ENCODE measurements at places on chromosomes 5 and 9.
A peak's percentile ranks its signal among the peaks of the same experiment; 100 is the strongest.

DNA sequence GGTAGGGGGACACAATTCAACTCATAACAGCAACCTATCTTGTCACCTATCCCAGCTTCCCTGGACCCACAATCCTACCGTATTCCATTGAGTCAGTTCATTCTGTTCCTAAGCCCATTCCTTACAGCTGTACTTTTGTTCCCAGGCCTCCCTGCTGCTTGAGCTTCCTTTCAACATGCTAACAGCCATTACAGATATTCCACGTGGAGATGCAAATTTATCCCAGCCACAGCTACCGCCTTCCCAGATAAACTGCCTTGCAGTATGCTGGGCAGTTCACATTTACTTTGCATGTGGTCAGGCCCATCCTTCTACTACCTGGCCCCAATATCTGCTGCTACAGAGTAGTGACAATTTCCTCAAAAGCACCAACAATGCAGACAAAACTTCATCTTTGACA lies 23.0 kb downstream of the RIGI start:
- DNase-seq = no peak

- no peak for DNase-seq
These were observed 207.6 kb upstream of the DMRTA1 start for GRCh38 chr9:22238809-22239684.

DNA sequence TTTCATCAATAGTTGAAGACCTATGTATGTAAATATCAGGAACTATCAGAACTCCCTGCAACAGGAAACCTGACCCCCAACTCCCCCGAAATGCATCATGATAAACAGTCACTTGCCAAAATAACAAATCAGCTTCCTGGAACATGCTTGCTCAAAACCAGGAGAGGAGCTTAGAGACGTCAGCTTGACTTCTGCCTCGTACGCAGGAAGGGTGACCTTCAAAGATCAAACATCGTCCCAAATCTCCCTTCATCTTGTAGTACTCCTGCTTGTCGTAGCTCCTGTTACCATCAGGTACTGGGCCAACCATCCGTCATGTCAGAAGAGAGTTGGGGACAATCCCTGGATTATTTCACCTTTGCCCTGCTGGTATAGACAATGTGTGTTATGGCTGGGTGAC lies 396.1 kb downstream of the GADD45G start:
- no peak for DNase-seq

GRCh38 chr9:134214386-134214765 lies 50.0 kb upstream of the RNU6ATAC start:
- DNase-seq = no peak

GRCh38 chr5:155700333-155700732 lies 626.6 kb upstream of the SGCD start:
- DNase-seq = no peak

DNA sequence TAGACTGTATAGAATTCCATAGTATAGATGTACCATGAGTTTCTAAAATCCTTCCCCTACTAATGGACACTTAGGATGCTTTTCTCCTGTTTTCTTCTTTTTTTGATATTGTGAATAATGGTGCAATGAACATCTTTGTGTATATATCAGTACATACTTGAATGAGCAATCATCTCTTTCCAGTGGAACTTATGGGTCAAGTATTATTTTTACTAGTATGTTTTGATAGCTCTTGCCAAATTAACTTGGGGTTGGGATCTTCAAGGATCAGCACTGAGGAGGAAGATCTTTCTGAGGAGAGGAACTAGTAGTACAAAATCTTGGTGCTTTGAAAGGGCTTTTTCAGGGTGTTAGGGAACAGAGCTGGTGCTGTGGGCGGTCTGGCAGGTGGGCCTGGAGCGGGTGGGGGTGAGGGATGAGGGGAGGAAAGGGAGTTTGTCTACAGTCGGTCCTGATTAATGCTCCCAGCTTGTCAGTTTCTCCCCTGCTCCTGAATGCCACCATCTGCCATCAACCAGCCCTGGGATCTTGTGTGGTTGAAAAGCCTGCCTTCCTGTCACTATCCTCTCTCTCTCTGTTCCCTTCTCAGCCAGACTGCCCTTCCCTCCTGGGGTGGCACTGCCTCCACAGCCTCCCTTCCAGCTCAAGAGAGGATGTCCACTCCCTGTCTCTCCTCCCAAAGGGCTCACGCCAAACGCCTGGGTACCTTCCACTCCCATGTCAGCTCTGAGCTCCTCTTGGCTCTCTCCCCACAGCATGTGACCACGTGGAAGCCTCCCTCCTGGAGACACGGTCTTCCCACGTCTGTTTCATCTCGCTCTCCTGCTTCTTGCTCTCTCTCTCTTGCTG lies 185.9 kb downstream of the DAB2IP start:
- no peak for DNase-seq

- DNase-seq = peak; percentile 25
These were observed 31.1 kb downstream of the FBXW11 start for GRCh38 chr5:171975262-171975876.

DNA sequence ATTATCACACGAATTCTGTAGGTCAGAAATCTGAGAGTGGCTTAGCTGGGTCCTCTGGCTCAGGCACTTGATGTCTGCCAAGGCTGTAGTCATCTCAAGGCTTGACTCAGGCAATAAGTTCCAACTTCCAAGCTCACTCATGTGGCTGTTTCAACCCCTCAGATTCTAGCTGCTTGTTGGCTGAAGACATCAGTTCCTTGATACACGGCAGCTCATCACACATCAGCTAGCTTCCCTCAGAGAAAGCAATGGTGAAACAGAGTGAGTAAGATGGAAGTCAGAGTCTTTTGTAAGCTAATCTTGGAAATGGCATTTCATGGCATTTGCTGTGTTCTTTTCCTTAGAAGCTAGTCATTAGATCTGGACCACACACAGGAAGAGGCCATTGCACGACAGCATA lies 204.2 kb upstream of the PTGER4 start:
- DNase-seq = no peak

- no peak for DNase-seq
These were observed 1.9 kb downstream of the IARS1 start for GRCh38 chr9:92291577-92291976.

DNA sequence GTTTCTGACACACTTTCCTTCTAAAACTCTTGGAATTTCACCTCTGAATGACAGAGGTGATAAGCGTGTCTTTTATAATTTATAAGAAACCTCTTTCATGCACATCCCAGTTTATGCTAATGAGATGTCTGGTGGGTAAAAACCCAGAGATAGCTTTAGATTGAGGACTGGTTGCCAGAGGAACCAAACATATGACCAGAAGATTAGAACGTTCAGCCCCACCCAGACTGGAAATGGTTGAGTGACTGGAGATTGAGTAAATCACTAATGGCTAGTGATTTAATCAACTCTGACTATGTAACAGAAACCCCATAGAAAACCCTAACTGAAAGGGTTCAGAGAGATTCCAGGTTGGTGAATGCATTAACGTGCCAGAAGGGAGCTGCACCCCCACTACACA lies 69.2 kb downstream of the CDH18 start:
- no peak for DNase-seq

GRCh38 chr5:1484730-1485578 lies 38.8 kb downstream of the LPCAT1 start:
- DNase-seq = no peak

- peak; percentile 58 for DNase-seq
These were observed 50.9 kb upstream of the CEMIP2 start for GRCh38 chr9:71819115-71819739.

- no peak for DNase-seq
These were observed 17.6 kb downstream of the FGF1 start for GRCh38 chr5:142668336-142668735.

DNA sequence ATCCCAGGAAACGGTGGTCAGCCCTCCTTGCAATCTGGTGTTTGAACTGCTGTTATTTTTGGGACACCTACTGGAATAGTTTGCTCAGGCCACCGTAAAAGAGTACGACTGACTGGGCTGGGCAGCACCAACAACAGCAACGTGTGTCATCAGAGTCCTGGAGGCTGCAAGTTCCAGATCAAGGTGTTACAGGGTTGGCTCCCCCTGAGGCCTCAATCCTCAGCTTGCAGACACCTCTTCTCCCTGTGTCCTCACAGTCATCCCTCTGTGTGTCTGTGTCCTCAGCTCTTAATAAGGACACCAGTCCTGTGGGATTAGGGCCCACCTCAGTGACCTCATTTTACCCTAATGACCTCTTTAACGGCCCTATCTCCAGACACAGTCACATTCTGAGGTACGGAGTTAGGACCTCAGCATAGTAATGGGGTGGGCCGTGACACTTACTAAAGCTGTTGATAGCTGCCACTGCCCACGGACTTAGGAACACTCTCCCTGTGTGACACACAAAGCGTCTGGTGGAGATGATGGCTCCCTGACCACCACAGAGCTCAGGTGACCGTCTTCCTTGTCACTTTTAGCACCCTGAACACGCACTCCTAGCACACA lies 16.8 kb downstream of the GLT6D1 start:
- DNase-seq = no peak

DNA sequence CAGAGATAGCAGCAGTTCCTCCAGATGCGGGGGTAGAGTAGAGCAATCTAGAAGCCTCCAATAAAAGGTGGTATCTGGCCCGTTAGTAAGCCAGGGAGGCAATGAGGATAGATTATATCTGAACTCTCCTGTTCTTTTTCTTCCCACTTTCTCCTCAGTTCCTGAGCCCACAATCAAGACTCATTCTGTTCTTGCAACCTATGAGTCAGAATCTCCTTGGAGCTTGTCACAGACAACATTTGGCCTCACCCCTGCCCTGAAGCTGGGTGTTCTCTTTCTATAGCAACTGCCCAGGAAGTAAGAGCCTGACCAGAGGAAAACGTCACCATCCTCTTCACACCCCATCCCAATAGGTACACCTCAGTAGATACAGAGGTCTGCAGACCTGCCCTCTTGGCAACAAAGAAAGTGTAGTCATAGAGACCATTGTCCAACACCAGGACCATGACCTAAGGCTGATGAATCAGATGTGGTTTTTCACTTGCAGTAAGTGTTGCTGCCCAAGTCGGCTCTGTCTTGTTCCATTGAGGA lies 76.3 kb upstream of the PCA3 start:
- DNase-seq = no peak

DNA sequence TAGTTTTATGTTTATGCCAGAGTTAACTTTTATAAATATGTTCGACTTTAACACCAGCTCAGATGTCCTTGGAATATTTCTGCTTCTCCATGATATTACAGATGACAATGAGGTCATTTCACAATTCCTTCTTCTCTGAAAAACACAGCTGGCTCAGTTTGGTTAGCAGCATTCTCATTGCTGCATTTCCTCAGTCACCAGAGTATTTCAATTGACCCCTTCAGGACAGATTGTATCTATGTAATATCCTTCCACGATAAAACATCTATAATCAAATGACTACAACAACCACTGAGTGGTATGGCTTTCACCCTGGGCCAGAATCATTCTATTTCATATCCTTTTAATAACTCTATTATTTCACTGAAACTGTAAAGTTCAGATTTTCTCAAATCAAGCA lies 148.7 kb downstream of the OXCT1 start:
- DNase-seq = no peak

GRCh38 chr5:107376546-107377276 lies 294.0 kb downstream of the EFNA5 start:
- DNase-seq = no peak

- no peak for DNase-seq
These were observed 705 bp upstream of the CDH10 start for GRCh38 chr5:24645483-24645882.

- peak; percentile 31 for DNase-seq
These were observed 163.9 kb downstream of the ARRDC3 start for GRCh38 chr5:91219091-91219802.

GRCh38 chr9:102309379-102309778 lies 570.9 kb upstream of the GRIN3A start:
- DNase-seq = no peak

DNA sequence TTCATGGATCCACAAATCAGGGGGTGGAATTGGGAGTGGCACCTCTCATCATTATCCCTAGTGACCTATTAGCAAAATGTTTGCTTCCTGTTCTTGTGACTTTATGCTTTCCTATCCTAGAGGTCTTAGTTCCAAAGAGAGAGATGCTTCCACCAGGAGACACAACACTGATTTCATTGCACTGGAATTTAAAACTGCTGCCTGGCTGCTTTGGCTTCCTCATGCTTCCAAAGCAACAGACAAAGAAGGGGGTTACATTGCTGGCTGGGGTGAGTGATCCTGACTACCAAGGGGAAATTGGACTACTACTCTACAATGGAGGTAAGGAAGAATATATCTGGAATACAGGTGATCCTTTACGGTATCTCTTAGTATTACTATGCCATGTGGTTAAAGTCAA lies 69.2 kb upstream of the SH3GL2 start:
- no peak for DNase-seq

DNA sequence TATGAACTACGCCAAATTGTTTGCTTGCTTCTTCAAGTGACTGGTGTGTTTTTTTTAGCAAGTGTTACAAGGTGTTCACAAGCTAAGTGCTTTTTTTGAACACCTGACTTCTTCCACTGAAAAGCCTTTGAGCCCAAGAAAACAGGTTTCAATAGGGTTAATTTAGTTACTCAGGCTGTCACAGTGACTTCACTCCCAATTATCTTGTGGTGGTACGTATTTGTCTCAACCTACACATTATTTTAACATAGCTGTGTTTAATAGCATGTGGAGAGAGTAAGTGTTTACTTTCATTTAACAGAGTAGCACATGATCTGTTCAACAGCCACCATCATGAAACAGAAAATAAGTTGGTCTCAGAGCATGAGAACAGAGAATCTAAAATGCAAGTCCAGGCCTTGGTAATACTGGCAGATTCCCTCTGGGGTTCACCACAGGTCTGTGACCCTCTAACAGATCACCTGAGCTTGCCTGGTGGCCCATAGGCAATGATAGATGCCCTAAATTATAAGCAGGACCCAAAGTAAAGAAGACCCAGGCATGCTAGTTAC lies 267.7 kb upstream of the SMARCA2 start:
- DNase-seq = no peak

DNA sequence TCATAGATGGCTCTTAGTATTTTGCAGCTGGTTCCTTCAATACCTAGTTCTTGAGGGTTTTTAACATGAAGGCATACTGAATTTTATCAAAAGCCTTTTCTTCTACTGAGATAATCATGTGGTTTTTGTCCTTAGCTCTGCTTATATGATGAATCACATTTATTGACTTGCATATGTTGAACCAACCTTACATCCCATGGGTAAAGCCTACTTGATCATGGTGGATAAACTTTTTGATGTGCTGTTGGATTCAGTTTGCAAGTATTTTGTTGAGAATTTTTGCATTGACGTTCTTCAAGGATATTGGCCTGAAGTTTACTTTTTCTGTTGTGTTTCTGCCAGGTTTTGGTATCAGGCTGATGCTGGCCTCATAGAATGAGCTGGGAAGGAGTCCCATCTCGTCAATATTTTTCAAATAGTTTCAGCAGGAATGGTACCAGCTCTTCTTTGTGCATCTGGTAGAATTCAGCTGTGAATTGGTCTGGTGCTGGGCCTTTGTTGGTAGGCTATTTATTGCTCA lies 49.7 kb downstream of the YIPF5 start:
- DNase-seq = no peak

- peak; percentile 33 for DNase-seq
These were observed 6.1 kb upstream of the TMEM252 start for GRCh38 chr9:68546596-68547390.

- DNase-seq = no peak
These were observed 3.7 kb downstream of the GABRP start for GRCh38 chr5:170787216-170787615.

- DNase-seq = no peak
These were observed 381.4 kb upstream of the RGMB start for GRCh38 chr5:98391921-98392625.
